ENCODE measurements at places on chromosomes 5 and 9.

- no peak for DNase-seq
These were observed 487.2 kb upstream of the ST8SIA4 start for GRCh38 chr5:101390151-101390908.

DNA sequence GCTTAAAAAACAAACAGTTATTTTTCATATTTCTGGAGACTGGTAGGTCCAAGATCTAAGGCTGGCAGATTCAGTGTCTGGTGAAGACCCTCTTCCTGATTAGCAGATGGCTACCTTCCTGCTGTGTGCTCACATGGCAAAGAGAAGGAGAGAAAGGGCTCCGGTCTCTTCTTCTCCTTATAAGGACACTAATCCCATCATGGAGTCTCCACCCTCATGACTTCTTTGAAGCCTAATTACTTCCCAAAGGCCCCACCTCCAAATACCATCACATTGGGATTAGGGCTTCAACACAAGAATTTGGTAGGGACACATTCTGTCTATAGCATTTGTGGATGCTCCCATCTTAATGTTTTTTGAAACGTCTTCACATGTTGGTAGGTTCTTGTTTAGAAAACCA is 391.1 kb downstream of the TMEM161B start:
- DNase-seq = no peak

DNA sequence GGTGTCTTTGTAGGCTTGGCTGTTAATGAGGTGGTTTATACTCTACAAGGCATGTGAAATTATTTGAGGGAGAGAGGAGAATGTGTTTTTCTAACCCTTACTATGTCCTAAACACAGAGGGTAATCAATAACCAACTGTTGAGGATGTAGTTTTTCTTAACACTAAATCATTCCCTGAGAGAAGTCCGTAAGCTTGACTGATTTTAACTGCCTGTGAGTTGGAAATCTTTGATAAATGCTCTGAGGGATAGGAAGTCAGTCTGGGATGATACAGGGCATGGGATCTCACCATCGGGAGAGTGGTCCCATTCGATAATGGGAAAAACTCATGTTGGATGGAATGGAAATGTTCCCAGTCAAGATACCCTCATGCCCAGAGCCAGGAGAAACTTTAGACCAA is 249.6 kb downstream of the PDZD2 start:
- DNase-seq = no peak

GRCh38 chr5:38944282-38944681 is 98.5 kb downstream of the OSMR start:
- DNase-seq = no peak

- no peak for DNase-seq
These were observed 121.4 kb downstream of the KCTD16 start for GRCh38 chr5:144292029-144292428.

- DNase-seq = no peak
These were observed 8.5 kb downstream of the KLF4 start for GRCh38 chr9:107481035-107481434.

GRCh38 chr5:157468293-157468965 is 8.4 kb downstream of the NIPAL4 start:
- no peak for DNase-seq

DNA sequence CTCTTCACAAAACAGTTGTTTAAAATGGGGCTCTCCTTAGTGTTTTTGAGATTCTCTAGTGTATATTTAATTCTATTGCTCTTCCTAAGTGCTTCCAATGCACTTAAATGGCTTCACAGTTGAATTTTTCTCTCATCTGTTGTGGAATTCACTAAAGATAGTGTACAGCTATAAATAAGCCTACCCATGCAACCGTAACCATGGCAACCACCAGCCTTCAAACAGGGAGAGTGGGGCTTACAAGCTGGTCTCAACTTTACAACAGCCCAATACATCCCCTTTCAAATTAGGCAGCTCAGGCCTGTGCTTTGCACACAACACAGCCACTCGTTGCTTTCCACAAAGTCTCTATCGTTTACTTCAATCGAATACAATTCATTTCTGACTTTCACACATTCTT is 144.0 kb upstream of the PLPPR1 start:
- no peak for DNase-seq

- DNase-seq = no peak
These were observed 4.6 kb downstream of the SLC35A4 start for GRCh38 chr5:140569197-140569596.

- no peak for DNase-seq
These were observed 21.3 kb downstream of the GALNT10 start for GRCh38 chr5:154211641-154212390.

- DNase-seq = no peak
These were observed 27.2 kb downstream of the PIK3R1 start for GRCh38 chr5:68242743-68243142.
